Stimulated activated CD8-positive, alpha-beta memory T cell treated with anti-CD3 and anti-CD28 coated beads, Interleukin-4, amount 100 ng/mL, for 24 hours (primary cell): ENCODE measurements at places on chromosomes 3 and 15.

DNA sequence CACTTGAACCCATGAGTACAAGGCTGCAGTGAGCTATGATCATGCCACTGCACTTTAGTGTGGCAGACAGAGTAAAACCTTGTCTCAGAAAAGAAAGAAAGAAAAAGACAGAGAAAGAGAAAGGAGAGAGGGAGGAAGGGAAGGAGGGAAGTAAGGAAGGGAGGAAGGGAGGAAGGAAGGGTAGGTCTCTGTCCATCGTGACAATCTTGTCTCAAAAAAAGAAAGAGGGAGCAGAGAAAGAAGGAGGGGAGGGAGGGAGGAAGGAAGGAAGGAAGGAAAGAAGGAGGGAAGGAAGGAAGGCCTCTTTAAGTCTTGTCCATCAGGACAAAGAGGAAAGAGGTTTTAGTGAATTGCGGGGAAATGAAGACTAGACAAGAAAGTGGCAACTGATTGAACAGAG, 122.2 kb downstream of the ETFA start:
- DNase-seq, result no peak

DNA sequence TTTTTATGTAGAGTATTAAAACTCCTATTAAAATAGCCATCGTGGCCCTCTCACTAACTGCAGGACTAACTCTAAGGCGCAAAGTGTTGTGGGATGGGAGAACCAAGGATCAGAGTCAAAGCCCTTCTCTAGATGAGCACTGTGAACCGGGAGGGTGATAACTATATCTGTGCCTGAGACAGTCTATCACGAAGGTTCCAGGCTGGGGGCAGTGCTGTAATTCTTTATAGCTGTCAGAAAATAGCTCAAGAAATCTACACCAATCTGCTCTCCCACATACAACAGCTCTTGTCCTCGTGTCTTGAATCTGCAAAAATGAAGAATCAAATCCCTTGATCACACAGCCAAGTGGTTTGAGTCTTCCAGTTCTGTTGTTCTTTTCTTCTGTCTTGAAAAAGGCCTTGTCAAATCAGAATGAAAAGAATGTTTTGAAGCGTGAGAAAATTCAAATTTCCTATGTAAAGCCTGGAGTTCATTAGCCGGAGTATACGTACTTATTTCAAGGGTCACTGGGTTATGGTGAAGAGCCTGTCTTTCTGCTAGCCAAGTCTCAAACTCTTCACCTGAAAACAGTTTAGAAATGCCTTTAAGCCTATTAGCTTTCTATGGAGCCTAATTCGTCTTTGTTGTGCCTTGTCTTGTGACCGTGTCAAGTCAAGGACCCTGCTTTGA, 185.3 kb upstream of the NECTIN3 start:
- DNase-seq, result no peak

DNA sequence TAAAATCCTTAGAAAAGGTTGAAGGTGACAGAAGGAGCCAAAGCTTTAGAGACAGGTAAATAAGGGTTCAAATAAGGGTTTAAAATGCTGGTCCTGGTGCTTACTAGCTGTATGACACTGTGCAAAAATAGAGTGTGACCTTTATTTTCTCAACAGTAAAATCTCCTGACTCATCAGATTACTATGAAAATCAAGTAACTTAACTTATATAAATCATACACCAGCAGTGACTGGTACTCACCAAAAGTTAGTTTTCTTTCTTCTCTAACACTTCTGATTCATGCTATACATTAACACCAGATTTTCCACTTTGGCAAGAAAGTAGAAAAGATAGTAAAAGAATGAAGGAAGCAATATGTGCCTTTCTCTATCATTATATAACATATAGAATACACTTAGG, 205.9 kb upstream of the GBE1 start:
- DNase-seq, result no peak

DNA sequence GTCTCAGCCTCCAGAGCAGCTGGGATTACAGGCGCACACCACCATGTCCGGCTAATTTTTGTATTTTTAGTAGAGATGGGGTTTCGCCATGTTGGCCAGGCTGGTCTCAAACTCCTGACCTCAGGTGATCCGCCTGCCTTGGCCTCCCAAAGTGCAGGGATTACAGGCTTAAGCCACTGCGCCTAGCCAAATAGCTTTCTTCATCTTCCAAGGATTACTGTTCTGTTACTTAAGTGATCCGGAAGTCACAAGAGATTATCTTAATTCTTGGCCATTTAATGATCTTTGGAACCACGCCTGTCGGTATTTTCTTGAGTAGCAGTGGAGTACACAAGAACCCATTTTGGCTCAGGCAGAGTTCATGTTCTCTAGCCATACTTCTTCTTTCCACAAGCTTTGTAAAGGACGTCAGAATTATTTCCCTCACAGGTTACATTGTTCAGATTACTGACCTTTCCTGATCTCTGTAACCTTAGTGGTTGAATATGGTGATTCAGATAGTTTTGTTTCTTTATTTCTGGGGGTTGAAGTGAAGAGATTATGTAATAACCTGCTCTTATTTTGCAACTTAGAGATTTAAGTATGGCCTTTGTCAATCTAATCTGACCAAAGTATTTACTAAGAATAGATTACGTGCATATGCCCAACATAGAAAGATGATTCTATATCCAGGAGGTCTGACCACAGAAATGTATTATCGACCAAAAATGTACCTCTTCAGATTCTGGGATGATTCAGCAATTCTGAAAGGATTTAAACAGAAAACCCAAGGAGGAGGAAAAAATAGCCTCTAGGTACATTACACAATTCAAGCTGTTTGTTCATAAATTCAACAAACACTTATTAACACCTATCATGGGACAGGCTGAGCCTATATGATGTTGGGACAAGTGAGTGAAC, 132.2 kb downstream of the GREM1 start:
- no peak for DNase-seq

DNA sequence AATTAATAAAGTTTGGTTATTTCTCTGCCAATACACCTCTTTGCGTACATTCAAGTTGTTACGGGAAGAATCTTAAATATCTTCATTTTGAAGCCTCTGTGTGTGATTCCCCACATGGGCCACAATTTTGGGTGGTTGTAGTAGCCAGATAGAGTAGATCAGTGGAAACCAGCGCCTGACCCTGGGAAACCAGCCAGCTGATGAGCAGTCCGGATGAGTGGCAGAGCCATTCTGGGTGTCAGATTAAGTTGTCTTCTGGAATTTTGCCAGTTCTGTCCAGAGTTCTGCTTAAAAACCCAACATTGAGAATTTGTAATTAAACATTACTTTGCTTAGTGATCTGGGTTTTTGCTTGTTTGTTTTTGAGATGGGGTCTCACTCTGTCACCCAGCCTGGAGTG, 49.7 kb downstream of the MRPS25 start:
- DNase-seq, result no peak

- no peak for DNase-seq
Measured at GRCh38 chr15:89707577-89707976, 17.0 kb downstream of the WDR93 start.

- no peak for DNase-seq
Measured at GRCh38 chr3:45683417-45684326, 5.5 kb upstream of the SACM1L start.

DNA sequence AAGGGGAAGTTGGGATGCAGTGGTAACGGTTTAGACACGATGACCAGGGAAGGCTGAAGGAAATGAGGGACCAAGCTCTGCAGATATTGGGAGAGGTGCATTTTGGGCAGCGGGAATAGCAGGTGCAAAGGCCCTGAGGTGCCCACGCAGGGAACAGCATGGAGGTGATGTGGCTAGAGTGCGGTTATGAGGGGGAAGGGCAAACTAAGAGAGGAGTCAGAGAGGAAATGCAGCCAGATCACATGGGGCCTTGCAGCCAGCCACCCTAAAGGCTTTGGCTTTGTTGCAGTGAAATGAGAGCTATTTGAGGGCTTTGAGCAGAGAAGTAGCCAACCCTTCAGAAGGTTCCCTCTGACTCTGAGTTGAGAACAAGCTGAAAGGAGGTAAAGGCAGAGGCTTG, 2.6 kb downstream of the SPATA12 start:
- DNase-seq, result no peak

DNA sequence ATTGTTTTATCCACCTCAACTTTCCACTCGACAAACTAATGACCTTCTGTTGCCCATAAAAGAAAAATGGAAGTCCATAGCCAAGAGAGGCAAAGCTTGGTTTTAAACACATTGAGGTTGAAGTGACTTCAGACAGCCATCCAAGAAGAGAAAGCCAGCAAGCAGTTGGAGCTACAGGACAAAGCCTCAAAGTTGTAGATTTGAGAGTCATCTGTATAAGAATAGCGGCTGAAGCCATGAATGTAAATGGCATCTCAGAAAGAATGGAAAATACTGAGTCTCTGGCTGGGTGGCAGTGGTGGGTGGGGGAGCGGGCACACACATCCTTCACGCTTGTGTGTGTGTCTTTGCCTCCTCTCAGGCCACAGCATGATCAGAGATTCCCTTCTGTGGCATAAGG, 124.1 kb upstream of the CHRM5 start:
- no peak for DNase-seq

- no peak for DNase-seq
Measured at GRCh38 chr15:31163769-31164572, 62.4 kb upstream of the TRPM1 start.

DNA sequence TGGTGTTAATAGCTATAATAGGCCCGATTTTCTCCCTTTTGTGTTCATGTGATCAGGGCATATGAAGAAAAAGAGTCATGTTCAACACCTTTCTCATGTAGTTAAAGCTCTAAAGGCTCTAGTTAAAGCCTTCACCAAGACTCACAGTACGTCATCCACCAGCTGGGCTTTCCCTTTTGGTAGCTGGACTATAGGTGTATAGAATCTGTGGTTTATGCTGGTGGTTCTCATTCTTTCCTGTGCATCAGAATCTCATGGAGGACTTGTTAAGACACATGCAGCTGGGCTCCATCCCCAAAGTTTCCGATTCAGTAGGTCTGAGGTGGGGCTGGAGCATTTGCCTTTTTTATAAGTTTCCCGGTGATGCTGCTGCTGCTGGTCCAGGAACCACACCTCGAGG, 31.0 kb downstream of the CFAP91 start:
- no peak for DNase-seq

- no peak for DNase-seq
Measured at GRCh38 chr3:69435274-69436265, 49.7 kb upstream of the FRMD4B start.

DNA sequence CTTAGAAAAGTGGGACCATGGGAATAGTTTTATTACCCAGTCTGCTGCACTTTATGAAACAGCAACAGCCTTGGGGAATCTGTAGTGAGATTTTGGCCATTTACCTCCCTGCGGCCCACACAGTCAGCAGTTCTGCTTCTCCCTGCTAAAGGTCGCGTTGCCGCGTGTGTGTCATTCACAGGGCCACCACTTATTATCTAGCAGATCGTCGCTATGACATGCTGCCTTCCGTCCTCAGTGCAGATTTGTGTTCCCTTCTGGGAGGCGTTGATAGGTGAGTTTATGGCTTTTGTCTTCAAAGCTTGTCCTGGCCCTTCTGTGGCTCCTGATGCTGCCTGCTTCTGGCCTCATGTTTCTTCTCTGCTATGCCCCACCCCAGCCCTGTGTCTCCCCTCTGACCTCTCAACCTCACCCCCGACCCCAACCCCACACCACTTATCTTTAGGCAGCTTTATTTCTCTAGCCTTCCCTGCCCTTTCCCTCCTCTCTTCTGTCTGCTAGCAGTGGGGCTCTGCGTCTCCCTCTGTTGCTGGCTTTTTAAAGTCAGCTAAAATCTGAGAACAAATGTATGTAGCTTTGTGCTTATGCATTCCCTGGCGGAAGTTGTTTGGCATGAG, 30.1 kb downstream of the DIS3L start:
- DNase-seq, result no peak

GRCh38 chr15:38490242-38490922, 36.5 kb downstream of the FAM98B start:
- no peak for DNase-seq

DNA sequence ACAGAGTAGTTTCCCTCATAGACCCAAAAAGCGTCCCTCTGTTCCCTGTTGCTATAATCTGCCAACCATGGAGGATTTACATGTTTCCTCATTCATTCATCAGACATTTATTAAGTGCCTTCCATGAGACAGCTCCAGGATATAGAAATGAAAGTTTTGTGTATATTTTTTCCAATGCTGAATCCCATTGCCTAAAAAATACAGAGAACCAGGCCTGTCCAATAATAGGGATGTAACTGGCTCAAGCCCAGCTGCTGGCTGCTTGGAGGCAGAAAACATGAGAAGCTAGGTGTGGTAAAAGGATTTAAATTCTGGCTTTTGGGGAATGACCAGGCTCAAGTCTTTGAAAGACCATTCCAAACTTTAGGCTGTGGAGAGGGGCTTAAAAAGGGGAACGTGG, 41.5 kb downstream of the RARB start:
- no peak for DNase-seq

DNA sequence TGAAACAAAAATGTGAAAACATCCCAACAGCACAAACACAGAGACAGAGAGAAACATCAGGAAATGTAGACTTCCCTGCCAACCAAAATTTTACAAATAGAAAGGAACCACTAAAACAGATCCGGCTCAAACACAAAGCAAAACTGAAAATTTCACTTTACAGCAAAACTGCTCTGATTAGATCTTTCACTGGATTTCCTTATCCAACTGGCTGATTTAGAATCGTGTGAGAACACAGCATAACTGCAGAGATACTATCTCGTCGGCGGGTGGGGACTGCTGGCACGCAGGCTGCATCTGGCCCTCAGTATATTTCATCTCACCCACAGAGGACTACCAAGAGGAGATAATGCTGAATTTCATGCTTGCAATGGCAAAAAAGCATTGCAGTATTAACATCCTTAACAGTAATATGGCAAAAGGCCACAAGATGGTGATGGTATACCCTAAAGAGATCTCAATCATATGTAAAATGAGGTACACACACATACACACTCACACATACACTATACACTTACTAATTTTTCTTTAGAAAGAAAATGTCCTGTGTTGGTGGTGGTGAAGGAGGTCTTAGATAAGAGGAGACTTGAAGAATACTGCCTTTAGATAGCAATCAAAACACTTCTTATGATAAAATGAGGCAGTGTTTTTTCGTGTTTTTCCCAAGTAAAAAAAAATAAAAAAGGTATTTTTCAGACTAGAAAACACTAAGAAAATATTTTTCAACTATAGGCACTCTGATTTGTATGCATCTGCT, 10.6 kb upstream of the LEO1 start:
- peak; percentile 24 for DNase-seq

DNA sequence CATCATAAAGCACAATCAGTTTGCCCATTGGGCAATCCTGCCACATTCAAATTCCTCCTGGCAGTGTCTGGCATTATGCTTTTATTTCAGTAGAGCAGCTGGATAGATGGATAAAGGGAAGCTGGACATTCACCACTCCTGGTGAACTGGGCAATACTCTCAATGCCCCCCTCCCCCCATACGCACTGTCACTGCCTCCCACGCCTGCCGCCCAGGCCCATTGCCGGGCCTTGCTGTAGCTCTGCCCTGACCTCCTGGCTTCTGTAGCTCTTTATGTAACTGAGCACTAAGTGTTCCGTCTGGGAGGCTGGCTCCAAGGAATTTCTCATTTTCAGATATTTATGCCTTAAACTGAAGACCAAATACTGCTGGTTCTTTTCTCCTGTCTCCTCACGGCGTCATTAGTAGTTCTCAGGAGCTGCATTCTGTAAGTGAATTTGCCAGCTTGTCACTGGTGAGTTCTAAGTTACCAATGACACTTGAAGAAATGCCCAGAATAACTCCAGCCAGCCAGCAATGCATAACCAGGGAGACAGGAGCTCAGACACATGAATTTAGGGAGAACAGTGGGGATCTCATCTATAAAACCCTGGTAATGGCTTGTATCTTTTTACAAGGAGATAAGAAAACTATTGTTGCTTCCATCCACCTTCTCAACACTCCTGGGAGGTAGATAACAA, 25.5 kb upstream of the RASGRF1 start:
- no peak for DNase-seq

GRCh38 chr3:72487946-72488737, 360.1 kb downstream of the SHQ1 start:
- DNase-seq, result no peak
